ENCODE measurements at places on chromosomes 6 and 20.
A peak's percentile ranks its signal among the peaks of the same experiment; 100 is the strongest.

- DNase-seq: no peak
Measured at GRCh38 chr20:29743101-29743931, 1514.1 kb upstream of the DEFB115 start.

DNA sequence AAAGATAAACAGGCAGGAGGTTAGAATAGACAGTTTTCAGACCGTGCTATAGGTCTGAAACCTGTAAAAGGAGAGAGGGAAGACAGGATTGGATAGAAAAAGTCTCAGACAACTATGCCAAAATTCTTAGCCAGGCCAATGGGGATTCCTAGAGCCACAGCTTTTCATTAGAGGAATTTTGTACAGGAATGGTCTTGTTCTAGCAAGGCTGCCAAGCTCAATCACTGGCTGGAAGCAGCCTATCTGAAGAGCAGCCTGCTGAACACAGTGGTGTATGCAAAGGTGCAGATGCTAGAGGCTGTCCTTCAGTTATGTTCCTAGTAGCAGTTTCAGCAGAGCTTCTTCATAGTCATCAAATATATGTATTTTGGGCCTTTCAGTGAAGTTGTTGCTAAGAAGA lies 313.1 kb downstream of the GRIK2 start:
- no peak for DNase-seq

GRCh38 chr6:3162565-3163247 lies 5.4 kb upstream of the TUBB2A start:
- peak; percentile 84 for DNase-seq

- no peak for DNase-seq
Measured at GRCh38 chr20:513429-513828, 30.2 kb downstream of the CSNK2A1 start.

DNA sequence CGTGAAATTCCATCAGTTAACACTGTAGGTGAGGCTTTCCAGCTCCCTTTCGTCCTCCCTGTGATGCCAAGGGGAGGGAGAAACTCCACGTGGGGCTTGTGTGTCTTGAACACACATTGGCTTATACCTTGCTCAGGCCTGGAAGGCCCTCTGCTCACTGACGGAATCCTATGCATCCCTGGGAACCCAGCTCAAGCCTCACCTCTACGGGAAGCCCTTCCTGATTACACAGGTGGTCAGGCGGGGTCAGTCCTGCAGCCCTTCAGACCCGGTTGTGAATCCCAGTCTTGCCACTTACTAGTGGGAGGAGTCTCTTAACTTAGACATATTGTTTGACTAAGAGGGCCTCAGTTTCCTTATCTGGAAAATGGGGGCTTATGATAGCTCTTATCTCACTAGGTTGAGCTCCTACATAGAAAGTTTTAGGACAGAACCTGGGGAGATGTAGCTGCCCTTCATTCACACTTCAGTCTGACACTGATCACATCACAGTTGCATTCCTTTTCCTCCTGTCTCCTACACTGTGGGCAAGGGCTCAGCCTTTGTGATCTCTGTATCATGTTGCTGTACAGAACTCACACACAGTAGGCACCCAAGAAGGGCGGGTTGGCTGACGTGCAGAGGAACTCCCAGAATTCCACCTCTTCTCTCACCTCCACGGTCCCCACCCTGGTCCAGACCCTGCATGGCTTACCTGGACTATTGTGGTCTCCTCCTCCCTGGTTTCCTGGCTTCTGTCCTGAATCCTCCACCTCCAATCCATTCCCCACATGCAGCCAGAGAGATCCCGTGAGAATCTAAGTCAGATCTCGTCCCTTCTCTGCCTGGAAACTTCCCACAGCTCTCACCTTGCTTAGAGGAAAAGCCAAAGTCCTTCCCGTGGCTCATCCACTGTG lies 129.6 kb downstream of the CEBPB start:
- DNase-seq: no peak

- no peak for DNase-seq
Measured at GRCh38 chr6:160431791-160432404, 83.7 kb downstream of the SLC22A3 start.

GRCh38 chr20:60200305-60200918 lies 242.2 kb downstream of the CDH26 start:
- DNase-seq: no peak

DNA sequence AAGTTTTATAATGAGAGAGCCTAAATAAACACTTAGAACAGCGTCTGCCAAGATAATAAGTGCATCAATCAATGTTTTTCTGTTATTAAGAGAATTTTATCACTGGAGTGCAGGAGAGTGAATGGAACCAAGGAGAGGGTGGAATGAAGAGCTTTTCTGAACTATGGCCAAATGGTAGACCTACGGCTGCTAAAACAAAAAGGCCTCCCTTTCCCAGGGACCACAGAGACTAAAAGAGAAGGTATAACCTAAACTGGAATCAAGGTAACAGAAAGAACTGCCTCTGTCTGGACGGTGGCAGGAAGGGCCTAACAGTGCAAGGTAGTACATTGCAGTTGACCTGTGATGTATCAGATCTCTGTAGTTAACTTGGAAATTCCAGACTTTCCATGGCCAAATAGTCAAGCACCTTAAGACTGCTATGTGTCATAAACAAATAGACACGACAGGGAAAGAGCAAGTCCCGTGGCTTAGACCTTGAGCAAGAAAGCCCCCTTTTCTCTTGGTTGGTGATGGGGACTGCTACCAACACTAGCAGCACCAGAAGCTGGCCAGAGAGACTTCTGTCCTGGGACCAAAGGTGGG lies 5.5 kb downstream of the CNKSR3 start:
- DNase-seq: no peak

DNA sequence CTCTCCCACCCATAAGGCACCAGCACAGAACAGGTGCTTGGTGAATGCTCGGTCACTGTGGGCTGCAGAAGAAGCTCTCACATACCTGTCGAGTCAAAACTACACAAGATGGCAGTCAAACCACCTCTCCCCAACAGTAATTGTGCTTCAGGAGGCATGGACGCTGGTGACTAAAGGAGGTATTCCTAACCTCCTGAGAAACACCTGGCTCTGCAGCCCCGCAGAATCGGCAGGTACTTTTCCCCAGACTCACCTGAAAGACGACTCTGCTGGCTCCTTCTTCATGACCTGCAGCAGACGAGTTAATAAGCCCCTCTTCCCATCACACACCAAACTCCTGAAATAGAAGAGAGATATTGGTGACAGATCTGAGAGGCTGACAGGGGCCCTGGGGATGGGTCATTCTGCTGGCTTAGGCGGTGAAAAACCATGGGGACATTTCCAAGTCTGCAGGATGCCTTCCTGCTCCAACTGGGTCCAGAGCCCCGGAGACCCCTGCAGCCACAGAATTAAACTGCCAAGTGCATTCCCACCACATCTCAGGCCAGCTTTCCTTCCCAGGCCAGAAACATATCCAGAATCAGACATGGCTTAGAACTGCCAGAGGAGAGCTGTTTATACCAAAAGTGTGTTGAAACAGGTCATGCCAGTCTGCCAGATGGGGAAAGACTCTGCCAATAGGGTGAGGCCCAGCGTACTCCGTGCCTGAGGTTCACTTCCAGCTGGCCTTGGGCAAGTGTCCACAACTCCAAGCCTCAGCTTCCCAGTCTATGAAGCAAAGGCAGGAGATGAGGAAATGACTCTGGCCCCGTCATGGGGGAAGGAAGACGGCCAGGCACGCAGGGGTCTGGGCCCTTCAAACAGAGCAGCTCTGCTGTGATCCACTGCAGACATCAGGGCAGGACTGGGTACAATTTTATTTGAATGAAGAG lies 53.0 kb downstream of the MYH7B start:
- DNase-seq: no peak

Data from NCI-H1930 (cell line).